ENCODE measurements at places on chromosomes 1 and 21. TPM values are rescaled to one million over a fixed set of nuclear protein-coding genes. Genes with fewer than 3 reads are reported as not detected.

- ATAC-seq = peak; percentile 81
These were observed 247.3 kb downstream of the LTN1 start for GRCh38 chr21:28745131-28746016.

Gene CD247
- total RNA-seq = 2.6 TPM

DNA sequence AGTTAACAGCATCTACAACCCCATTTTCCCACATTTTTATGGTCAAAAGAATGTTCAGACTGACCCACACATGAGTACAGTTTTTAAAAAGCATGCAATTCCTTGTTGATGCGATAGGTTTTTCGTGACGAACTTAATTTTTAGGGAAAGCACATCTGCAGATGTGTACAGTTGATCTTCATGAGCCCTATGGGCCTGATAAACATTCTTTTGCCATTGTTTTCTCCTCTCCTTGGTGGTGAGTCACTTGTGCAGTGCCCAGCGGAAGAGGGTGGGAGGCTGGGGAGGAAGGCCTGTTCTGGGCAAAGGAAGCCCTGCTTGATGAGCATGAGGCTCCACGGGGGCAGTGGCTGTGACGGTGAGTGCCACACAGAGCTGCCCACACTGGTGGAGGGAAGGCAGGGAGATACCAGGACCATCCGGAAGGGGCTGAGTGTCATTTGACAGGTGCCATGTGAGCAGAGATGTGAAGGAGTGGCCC, 5.3 kb downstream of the ARF1 start:
- ATAC-seq = peak; percentile 1

- ATAC-seq = no peak
These were observed 114.4 kb downstream of the CASZ1 start for GRCh38 chr1:10682108-10682445.

GRCh38 chr1:57678138-57678537, 254.3 kb upstream of the DAB1 start:
- ATAC-seq = no peak

GRCh38 chr21:44024257-44024656, 12.1 kb downstream of the TRAPPC10 start:
- ATAC-seq = no peak

Gene CD34
- 0.20 TPM for total RNA-seq

- ATAC-seq = no peak
These were observed 16.4 kb downstream of the LDLRAD1 start for GRCh38 chr1:54001591-54001990.

- no peak for ATAC-seq
These were observed 7.8 kb upstream of the CHI3L2 start for GRCh38 chr1:111219557-111220286.

Gene C1orf141
- total RNA-seq = 0.14 TPM

Gene PIK3R3
- 134 TPM for total RNA-seq

Gene FAM76A
- total RNA-seq = 12.0 TPM

Gene ST6GALNAC3
- total RNA-seq = not detected

Gene FMOD
- 0.31 TPM for total RNA-seq

Gene CHML
- 3.4 TPM for total RNA-seq

DNA sequence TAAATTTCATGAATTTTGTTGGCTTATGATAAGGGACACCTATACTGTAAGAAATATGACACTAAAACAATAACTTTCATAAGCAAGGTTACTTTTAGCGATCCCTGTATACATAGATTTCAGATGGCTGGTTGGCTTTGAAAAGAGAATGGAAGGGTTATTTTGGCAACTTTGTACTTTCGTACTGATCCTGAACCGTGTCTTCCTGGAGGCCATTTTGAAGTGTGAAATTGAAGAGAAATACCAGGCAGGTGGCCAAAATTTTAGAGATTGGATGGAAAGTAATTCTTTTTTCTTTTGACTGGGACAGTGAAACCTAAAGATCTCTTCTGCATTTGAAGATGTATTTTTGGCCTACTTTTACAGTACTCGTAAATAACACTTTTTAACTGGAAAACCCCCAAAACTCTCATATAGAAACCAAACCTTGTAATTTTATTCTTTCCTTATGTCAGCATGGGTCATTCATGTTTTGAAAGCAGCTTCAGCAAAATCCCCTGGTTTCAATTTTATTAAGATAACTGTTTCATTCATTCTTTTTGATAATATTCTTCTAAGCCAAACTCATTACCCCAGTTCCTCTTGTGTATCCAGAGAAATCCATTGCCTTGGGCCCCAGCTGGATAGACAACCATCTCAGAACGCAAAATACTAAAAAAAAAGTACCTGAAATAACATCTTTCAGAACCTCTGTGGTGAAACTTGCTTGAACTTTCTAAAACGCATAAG, 38.4 kb upstream of the ZNF281 start:
- no peak for ATAC-seq

Gene FAM177B
- 4.1 TPM for total RNA-seq

DNA sequence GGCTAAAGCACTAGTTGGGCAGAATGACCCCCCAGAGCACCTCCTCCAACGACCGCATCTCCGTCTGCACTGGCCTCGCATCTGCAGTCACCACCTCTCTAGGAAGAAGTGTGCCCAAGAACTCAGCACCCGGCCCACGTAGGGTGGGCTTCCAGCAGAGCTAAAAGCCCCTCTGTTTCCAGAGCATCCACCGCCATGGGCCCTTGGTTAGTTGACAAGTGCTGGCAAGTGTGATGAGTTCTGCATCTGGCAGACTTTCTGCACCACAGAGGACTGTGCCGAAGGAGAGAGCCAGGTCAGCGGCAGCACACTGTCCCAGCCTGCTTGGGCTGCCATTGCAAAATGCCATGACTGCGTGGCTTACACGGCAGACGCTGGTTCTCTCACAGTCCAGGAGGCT, 76.4 kb upstream of the COL6A1 start:
- no peak for ATAC-seq

GRCh38 chr1:22494943-22495579, 43.4 kb downstream of the ZBTB40 start:
- ATAC-seq = no peak

Gene CDCA8
- 1.00 TPM for total RNA-seq

- ATAC-seq = no peak
These were observed 27.2 kb upstream of the NFIA start for GRCh38 chr1:61055110-61055614.

Gene IFNAR1
- total RNA-seq = 15.0 TPM

Gene TRIM46
- total RNA-seq = 0.91 TPM

GRCh38 chr1:7845761-7846160, 7.1 kb downstream of the UTS2 start:
- no peak for ATAC-seq

DNA sequence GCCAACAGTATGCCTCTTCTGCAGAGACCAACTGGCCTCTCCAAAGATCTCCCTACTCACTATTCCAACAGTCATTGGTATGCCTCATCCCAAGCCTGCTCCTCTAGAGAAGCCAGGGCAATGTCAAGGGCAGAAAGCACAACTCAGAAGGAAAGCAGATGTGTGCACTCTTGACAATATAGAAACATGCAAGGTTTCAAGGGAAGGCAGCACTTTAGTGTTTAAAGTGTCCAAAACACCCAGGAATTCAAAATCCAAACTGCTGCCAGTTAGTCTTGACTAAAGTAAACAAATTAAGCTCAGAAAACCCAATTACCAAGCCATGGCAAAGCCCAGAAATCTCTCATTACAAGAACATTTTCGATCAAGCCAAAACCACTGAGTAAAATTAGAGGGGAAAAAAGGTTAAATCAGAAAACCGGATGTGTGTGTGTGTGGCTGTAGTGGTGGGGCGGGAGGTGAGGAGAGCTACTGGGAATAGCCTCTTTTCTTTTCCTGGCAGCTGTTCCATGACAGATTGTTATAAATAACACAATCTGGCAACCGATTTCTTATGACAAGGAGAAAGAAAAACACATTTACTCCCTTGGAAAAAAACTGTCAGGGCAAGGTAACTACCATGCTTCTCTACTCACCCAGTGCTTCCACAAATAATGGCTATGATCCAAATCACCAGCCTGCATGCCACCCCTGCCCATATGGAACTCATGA, 39.2 kb downstream of the EIF2B3 start:
- peak; percentile 71 for ATAC-seq

DNA sequence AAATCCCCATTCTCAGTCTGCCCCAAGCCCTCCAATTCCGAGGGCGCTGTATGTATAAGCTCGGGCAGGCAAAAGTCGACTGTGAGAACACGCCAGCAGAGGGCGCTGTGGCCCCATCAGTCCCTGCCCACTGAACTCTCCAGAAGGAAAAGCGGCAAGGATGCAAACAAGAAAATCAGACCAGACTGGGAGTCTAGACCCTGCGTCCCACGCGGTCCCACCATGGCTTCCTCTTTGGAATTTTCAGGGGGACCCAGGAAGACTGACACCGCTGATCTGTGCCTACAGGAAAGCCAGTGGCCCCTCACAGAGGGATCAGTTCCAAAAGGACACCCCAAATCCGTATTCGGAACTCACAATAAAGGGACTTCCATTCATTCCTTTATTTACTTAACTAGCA, 19.5 kb downstream of the TEX35 start:
- ATAC-seq = peak; percentile 94

Gene IGFN1
- total RNA-seq = 1.3 TPM

DNA sequence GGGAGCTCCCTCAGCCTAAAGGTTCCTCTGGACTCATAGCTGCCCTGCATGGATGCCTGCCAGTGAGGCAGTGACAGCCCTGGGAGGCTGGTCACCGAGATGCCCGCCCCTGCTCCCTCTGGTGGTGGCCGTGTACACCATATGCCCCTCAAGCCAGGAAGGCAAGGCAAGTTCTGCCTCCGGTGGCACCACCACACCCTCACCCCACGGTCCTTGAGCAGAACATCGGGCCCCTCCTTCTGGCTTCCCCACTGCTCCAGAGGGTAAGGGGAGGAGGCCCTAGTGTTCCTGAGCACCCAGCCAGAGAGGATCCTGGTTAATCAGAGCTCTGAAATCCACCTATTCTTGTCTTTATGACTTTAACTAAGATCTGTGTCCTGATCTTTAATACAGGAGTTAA, 1.5 kb upstream of the S100A14 start:
- no peak for ATAC-seq

DNA sequence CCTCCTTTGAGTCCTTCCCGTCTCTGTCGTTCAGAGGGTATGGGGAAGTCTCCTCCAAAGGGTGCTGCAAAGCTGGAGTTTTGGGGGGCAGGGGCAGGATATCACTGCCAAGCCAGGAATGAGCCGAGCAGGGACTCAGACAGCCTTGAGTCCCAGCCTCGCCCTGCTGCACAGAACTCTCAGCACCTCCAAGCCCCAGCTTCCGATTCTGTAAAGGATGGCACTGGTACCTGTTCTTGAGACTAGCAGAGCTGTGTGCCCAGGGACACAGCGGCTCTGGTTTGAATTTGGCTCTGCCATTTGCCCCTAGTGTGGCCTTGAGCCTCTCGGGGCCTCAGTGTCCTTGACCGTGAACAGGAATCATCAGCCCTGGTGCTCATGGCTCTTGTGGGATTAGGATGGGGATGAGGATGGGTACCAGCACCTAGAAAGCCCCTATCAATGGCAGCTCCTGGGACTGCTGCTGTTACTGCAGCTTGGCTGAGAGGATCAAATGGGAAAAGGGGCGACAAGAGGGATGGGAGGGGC, 1.5 kb upstream of the FBLIM1 start:
- ATAC-seq = no peak

Gene NPR1
- 0.50 TPM for total RNA-seq

Gene CCDC18
- total RNA-seq = 7.5 TPM

- ATAC-seq = no peak
These were observed 339.7 kb upstream of the PROX1 start for GRCh38 chr1:213647864-213648650.

Gene ZSWIM5
- total RNA-seq = 23.8 TPM

- no peak for ATAC-seq
These were observed 6.3 kb upstream of the INAVA start for GRCh38 chr1:200888349-200888838.

DNA sequence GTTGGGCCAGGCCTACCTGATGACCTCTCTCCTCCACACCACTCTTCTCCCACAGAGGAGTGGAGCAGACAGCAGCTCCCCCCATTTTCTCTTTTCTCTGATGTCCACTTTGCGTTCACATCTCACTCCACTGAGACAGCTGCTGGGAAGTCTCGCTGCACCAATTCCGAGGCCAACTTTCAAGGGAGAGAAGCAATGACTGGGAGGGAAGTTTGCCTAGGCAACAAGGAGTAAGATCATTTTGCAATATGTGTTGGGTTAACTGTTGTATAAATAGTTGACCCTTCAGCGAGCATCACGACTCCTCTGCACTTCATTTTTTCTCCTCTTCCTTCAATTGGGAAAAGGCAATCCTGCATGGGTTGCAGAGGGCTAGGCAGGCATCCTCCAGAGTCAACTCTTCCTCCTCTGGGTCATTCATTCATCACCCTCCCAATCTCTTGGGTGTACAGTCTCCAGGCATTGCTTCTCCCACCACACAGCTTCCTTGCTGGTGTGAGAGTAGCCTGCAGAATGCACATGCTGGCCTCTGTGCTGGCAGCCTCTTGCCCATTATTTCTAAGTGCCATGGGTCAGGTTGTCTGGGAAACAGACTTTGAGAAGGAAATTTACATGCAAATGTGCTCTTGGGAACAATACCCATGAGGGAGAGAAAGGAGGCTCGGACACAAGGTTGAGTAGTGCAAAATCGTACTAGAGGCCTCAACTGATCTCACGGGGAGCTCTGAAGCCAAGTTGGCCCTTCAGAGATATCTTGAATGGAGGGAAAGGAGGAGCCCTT, 75.8 kb upstream of the BCAR3 start:
- no peak for ATAC-seq

DNA sequence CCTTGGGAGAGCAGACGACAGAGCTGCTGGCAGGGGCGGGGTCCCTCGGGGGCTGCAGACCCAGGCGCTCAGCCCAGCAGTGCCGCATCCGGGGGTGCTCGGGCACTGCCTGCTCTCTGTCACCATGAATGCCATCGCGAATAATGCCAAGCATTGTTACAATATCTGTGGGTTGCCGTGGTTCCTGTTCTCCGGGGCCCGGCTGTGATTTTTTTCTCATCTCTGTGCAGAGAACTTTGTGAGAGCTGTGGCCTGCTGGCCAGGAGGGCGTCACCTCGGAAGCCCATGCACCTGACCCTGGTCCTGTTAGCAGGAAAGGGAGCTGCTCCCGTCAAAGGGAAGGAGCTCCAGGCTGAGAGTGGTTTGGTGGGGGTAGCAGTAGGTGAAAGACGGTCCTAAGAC, 70.4 kb downstream of the PRDM16 start:
- ATAC-seq = no peak

- peak; percentile 45 for ATAC-seq
These were observed 984.6 kb downstream of the ADGRL2 start for GRCh38 chr1:82785268-82785790.

Gene S100A7A
- total RNA-seq = 0.19 TPM

Gene KPRP
- 0.23 TPM for total RNA-seq

Gene DNAH14
- total RNA-seq = 140 TPM

DNA sequence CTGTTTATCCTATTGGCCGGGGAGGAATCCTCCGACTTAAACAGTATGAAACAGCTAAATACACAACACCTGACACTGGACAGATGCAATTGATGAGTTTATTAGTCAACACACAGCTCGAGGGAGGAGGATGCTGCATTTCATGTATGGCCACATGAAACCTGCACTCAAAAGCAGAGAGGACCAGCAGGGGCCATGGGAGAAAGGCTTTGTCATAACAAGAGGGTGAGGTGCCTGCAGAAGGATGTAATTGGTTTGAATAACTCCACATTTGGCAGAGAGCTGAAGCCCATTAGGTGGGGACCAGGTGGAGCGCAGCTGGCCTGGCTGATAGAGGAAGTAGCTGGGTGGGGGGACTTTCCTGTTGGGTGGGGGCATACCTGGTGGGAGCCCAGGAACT, 599.1 kb downstream of the PTPRU start:
- ATAC-seq = no peak

Gene DCST1
- total RNA-seq = not detected
